Eye (tissue), 1 donor: ENCODE measurements at places on chromosomes 7 and 10.

DNA sequence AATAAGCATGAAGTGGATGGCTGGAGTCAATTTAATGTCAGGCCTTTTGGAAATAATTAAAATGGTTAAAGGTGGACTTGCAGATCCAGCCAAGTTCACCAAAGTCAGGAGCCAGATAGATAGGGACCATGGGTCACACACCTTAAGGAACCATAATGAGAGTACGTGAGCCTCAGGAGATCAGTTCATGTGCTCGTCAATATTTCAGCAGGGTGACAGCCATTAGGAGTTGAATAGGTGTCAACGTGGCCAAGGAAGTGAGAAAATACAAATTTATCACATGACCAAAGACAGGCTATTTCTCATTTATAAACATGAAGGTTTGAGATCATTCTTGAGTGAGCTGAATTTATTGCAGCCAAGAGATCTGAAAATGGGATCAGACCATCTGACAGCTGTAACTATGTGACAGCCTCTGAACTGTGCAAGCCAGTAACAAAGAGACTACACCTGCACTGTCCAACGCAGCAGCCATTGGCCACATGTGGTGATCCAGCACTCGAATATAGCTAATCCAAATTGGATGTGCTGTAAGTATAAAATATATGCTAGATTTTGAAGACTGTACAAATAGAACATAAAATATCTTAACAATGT, 249.7 kb upstream of the PTN start:
- peak; percentile 21 for DNase-seq

DNA sequence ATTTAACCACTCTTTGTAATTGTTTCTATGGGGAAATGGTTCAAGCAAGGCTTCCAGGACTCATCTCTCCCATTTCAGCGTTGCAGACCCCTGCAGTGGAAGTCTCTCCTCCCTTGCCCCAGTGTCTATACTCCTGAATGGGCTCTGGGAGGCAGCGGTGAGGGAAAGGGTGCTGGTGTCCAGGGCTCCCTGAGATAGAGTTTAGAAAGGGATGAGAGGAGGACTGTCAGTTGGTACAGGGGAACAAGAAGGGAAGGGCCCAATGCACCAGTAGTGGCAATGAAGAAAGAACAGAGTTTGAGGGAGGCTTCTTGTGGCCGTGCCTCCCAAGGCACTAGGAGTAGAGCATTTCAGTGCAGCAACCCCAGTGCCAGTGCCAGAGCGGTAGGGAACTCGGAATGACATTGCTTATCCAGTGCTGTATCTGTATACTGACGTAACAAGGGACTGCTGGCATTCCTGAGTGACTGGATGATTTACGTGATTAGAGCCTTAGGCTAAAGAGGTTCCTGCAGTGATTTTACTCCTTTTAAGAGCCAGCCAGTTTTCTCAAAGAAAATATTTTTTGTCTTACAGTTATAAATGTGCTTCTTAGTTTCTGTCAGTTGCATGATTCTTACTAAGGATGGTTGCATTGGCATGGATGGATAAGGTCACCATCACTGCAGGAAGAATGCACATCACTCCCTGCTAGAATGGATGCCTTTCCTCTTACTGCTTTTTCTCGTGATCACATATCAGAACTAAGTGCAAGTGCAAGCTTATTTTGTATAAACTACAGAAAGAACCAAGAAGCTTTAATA, 28.0 kb downstream of the PRPF18 start:
- DNase-seq, result peak; percentile 54

DNA sequence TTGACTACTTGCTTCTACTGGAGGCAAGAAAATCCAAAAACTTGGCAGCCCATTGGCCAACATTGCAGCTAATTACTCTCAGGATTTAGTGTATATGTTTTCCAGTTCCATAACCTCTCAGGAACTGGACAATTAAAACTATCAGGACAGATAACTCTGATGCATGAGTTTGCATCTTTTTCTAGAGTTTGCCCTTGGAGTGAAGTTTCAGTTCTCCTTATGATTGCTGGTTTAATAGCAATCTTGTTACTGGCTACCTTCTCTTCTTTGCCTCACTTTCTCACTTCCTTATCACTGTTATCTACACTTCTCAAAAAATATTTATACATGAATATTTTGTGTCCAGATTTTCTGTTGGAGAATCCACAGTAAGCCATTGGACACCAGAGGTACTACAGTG, 735.9 kb downstream of the PCDH15 start:
- no peak for DNase-seq

DNA sequence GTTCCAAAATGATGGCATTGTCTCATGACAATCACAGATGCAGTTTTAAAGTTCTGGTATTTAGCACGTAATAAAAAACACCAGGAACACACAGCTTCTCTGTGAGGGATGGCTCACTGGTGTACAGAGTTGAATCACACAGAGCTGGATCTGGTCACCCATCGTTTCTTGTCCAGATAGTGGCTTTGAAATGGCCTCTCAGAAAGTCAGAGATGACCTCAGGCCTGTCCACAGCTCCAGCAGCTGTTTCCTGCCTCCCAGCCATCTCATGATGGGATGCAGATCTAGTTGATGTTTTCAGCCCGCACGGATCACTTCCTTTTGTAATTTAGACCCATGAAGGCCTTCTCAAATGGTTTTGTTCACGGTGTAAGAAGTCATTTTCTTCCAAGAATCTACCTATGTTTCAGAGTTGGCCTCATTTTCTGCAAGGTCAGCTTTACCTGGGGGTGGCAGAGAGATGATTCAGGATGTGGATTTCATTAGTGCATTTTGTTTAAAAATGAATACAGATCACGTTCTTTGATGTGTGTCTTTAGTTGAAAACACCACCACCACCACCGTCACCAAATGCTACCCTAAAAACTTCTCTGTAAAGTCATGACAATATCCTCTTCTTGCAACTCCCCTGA, 166.2 kb downstream of the SNX10 start:
- peak; percentile 36 for DNase-seq

GRCh38 chr10:47412869-47413268, 28.8 kb upstream of the ZNF488 start:
- no peak for DNase-seq

DNA sequence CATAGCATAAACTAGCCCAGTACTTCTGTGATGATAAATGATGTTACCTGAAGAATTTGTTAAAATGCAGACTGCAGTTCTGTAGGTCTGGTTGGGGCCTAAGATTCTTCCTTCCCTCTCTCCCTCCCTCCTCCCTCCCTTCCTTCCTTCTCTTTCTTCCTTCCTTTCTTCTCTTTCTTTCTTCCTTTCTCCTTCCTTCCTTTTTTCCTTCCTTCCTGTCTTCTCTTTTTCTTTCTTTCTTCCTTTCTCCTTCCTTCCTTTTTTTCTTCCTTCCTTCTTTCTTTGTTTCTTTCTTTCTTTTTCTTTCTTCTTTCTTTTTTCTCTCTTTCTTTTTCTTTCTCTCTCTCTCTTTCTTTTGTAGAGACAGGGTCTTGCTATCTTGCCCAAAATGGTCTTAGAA, 3.7 kb upstream of the SLC25A28 start:
- DNase-seq, result no peak

- DNase-seq, result peak; percentile 41
Measured at GRCh38 chr7:93715234-93715633, 140.7 kb upstream of the CALCR start.

GRCh38 chr10:107689323-107689722, 524.8 kb upstream of the SORCS1 start:
- no peak for DNase-seq

- DNase-seq, result no peak
Measured at GRCh38 chr7:13904007-13904406, 85.5 kb downstream of the ETV1 start.

DNA sequence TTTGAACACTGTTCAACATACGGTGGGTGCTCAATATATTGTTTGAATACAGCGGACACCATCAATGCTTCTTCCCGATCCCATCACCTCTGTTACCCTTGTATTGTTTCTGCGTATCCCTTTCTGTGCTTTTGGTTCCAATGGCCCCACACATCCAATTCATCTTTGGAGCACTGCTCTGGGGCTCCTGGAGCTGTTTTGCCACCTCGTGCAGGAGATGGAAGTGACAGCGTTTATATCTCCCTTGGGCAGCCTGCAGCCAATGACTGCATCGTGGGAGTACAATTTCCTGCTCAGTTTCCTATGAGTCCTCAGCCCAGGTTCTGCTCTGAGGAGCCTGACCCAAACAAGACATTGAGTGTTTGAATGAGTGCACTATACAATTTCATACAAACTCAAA, 50.2 kb upstream of the PIK3CG start:
- no peak for DNase-seq

- DNase-seq, result no peak
Measured at GRCh38 chr10:21572578-21572977, 38.5 kb downstream of the MLLT10 start.
